ENCODE measurements at places on chromosomes 16 and 17. TPM values are rescaled to one million over a fixed set of nuclear protein-coding genes. Genes with fewer than 3 reads are reported as not detected.
A peak's percentile ranks its signal among the peaks of the same experiment; 100 is the strongest.

DNA sequence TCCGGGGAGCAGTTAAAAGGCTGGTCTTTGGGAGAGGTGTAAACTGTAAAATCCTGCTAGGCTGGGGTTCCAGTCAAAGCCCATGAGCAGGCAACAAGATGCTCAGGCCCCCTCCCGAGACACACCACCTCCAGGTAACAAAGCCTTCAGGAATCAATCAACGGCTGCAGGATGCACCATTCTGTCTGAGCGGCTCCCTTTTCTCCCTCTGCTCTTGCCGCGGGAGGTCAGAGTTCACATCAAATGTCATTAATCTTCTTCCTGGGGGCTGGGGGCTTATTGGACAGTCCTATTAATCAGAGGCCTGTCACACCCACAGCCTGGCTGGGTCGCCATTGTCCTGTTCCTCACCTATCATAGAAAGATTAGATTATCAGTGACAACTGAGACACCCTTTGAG is 11.9 kb upstream of the CCDC182 start:
- DNase-seq: no peak

The GALR2 gene
- 0.13 TPM for total RNA-seq

GRCh38 chr16:5381481-5381880 is 283.9 kb upstream of the EEF2KMT start:
- no peak for DNase-seq

DNA sequence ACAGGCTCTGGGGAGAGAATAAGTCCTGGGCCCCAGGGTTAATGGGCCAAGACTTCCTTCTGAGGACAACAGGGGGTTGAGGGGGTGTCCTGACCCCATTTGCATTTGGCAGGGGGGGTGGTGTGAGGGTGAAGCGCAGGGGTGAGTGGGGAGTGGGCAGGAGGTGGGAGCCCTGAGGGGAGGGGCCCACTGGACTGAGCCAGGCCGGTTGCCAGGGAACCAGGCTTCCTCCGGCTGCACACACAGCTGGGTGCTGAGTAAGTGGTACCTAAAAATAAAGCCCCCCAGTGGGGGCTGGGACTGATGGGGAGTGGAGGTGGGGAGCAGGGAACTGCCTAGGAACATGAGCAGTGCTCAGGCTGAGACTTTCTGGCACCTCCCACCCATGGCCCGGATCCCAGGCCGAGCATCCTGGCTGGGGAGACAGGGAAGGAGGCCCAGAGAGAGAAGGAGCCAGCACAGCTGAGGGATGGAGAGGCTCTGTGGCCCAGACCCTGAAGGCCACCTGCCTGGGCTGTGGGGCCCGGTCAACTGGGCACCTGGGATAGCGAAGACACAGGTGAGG is 7.5 kb upstream of the RASD1 start:
- DNase-seq: no peak

- DNase-seq: no peak
Measured at GRCh38 chr16:5071341-5071680, 332 bp upstream of the ALG1 start.

The SLC6A2 gene
- not detected for total RNA-seq

- DNase-seq: peak; percentile 97
Measured at GRCh38 chr17:76261421-76262215, 3.5 kb upstream of the UBALD2 start.

The TMC5 gene
- total RNA-seq: not detected

DNA sequence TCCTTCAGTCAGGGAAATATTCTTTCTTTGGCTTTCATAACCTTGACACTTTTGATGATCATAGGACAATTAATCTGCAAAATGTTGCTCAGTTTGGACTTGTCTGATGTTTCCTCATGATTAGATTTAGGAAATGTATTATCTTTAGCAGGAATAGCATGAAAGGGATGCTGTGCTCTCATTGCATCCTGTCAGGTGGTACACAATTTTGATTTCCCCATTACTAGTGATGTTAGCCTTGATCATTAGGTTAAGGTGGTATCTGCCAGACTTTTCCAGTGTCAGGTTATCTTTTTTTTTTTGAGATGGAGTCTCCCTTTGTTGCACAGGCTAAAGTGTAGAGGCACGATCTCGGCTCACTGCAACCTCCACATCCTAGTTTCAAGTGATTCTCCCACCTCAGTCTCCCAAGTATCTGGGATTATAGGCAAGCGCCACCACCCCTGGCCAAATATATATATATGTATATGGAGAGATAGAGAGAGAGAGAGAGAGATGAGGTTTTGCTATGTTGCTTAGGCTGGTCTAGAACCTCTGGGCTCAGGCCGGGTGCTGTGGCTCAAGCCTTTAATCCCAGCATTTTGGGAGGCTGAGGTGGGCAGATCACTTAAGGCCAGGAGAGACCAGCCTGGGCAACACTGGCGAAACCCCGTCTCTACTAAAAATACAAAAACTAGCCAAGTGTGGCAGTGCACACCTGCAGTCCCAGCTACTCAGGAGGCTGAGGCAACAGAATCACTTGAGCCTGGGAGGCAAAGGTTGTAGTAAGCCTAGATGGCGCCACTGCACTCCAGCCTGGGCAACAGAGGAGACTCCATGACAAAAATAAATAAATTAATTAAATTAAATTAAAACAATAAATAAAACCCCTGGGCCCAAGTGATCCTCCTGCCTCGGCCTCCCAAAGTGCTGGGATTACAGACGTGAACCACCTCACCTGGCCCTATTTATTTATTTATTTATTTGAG is 15.8 kb upstream of the CAVIN1 start:
- DNase-seq: peak; percentile 61

GRCh38 chr17:54841656-54842055 is 59.0 kb upstream of the TOM1L1 start:
- no peak for DNase-seq

DNA sequence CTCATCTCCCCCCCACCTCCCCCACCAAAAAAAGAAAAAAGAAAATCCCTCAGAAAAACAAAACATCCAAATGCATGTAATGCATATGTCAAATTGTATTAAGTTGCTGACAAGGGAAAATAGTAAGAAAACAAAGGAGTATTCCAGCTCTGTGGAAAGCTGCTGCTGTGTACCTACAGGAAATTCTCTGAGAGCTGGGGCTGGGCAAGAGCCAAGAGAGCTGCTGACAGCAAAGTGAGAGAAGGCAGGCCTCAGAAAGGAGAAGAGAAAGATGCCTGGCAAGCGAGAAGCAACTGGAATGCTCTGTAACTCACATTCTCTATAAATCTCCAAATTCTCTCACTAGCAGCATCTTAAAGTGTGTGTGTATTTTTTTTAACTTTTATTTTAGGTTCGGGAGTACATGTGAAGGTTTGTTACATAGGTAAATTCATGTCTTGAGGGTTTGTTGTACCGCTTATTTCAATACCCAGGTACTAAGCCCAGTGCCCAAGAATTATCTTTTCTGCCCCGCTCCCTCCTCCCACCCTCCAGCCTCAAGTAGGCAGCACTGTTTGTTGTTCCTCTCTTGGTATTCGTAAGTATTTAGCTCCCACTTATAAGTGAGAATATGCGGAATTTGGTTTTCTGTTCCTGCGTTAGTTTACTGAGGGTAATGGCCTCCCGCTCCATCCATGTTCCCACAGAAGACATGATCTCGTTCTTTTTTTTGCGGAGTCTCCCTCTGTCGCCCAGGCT is 24.4 kb downstream of the CNTROB start:
- DNase-seq: no peak

DNA sequence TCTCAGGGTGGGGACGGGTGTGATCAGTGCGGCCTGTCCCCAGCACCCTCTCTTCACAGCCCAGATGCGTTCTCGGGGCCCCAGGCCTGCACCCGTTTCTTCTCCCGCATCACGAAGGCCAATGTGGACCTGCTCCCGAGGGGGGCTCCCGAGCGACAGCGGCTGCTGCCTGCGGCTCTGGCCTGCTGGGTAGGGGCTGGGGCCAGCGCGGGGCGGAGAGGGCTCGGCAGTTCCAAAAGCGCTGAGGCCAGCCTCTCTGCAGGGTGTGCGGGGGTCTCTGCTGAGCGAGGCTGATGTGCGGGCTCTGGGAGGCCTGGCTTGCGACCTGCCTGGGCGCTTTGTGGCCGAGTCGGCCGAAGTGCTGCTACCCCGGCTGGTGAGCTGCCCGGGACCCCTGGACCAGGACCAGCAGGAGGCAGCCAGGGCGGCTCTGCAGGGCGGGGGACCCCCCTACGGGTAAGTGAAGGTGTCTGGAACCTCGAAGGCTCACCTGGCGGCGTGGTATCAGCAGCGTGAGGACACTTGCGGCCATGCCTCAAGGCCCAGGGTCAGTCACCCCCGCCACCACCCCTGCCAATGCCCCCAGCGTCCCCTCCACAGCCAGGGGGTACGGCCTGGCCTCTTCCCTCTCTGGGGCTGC is 4.4 kb downstream of the MSLN start:
- DNase-seq: no peak

DNA sequence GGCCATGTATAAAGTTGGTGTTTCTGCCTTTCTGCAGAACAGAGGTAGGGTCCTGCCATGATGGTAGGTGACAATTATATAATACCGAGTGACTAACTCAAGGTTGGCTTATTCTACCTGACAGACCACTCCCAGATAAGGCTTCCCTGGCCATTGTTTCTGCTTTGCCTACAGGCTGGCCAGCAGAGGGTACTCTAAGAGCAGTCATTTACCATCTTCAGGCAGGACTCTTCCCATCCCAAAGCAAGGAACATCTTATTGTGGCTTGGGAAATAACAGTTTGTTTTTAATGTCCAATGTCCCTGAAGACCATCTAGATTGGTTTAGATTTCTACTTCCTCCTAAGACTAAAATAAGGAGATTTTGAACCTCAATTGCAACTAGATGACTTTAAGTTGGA is 74.1 kb downstream of the SNX11 start:
- peak; percentile 56 for DNase-seq

The USH1G gene
- total RNA-seq: not detected

The CAMKK1 gene
- total RNA-seq: 5.4 TPM

- DNase-seq: no peak
Measured at GRCh38 chr16:11060842-11061241, 116.5 kb downstream of the CLEC16A start.

The CD300LF gene
- not detected for total RNA-seq

DNA sequence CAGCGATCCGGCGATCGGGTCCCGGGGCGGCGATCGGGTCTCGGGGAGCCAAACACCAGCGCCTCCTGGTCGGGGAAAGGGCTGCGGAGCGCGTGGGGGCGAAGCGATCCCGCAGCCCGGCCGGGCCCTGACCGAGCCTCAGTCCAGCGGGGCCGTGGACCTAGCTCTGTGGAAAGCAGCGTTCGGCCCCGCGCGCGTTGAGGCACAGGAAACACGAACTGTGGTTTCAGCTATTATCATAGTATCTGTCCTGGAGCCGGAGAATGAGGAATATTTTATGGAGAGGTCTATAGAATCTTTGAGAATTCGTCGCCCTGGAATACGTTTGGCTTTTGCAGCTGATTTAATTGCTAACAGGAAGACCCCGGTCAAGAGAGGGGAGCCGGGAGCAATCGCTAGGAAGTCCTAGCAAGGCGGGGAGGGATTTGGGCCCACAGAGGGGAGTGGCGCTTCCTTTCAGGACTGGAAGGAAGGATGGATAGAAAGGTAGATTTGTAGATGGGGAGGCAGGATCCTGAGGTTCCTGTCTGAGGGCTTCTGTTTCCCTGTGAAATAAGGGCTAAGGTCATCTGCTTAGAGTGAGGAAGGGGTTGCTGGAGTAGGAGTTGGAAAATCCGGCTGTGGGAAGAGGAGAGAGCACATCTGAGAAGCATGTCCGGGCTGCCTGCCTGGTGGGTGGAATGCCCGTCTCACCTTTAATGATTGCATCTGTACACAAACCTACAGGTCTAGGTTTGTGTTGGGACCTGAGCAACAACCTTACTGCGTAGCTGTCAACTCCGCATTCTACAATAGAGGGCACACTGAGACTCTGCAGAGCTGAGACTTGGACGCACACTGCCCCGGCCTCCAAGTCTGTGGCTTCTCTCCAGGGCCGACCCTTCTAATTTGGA is 770 bp downstream of the CCNF start:
- peak; percentile 24 for DNase-seq

The CDRT15L2 gene
- total RNA-seq: not detected

DNA sequence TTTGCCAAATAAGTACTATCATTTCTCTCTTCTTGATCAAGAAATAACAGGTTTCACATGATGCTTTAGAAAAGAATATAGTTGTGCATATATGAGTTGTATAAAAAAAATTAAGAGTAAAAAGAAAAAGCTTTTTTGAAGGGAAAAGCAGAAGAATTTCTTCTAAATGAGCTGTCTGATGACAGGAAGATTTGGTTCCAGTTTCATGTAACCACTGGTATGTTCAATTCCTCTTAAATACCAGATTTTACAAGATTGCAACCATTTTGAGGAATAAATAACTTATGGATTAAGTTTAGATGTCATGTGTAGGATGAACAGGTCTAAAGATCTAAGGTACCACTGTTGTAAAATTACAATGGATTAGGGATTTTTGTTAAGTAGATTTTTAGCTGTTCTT is 45.0 kb downstream of the VMP1 start:
- no peak for DNase-seq

DNA sequence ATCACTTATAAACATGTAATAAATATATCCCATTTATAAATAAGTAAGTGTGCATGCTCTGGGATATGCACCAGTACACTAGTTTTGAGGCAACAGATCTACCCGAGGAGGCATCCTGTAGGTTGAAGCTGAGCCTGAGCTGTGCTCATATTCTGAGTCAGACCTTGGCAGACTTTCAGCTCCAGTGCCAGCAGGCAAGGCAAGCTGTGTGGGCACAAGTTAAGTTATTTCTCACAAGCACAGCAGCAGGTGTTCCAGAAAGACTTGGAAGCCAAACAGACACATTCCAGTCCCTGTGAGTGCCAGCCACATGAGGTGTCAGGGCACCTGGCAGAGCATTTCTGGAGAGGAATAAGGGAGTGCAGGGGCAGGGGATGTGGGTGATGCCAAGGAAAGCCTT is 1.3 kb upstream of the CLEC19A start:
- DNase-seq: no peak

- DNase-seq: peak; percentile 73
Measured at GRCh38 chr17:76240461-76241203, at the start of gene RNF157. Gene RNF157, minus strand, starts transcription at chr17:76240493. Its CDS starts 253 bp downstream, at chr17:76240240.

DNA sequence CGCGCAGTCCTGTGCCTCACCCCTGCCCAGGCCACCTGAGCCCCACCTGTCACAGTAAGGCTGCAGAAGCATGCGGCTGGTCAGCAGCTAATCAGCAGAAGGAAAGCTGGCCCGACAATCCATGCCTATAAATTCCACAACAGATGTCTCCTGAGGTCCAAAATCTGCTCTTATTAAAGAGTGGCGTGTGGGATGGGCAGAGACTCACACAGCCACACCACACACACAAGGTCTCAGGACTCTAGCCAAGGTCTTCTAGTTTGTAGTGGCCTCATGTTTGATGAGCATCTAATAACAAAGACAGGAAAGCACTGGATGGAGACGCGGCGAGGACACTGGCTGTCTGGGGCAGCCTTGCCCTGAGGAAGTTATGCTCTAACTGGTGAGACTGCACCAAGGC is 55.9 kb downstream of the ANKRD11 start:
- DNase-seq: no peak

The ZG16 gene
- total RNA-seq: not detected

- peak; percentile 32 for DNase-seq
Measured at GRCh38 chr16:73053364-73054124, 5.6 kb upstream of the ZFHX3 start.

DNA sequence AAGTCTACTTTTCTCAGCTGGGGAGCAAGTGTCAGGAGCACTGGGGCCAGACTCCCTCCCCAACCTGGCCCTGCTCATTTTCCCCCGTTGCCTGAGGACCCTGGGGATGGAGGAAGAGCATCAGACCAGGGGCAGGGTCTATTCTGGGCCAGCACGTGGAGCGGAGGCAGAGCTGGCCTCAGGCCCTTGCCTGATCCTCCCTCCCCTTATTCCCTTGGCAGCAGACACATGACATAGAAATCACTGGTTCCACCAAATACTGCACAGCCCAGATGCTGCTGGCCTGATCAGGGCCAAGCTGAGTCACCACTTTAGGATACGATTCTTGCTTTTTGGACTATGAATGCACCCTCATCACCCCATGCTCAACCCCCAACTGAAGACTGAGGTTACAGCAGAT is 15.8 kb upstream of the AGRP start:
- peak; percentile 41 for DNase-seq

The HS3ST6 gene
- total RNA-seq: not detected
